Midbrain (tissue), 1 donor: ENCODE measurements at places on chromosomes 11 and 22.

DNA sequence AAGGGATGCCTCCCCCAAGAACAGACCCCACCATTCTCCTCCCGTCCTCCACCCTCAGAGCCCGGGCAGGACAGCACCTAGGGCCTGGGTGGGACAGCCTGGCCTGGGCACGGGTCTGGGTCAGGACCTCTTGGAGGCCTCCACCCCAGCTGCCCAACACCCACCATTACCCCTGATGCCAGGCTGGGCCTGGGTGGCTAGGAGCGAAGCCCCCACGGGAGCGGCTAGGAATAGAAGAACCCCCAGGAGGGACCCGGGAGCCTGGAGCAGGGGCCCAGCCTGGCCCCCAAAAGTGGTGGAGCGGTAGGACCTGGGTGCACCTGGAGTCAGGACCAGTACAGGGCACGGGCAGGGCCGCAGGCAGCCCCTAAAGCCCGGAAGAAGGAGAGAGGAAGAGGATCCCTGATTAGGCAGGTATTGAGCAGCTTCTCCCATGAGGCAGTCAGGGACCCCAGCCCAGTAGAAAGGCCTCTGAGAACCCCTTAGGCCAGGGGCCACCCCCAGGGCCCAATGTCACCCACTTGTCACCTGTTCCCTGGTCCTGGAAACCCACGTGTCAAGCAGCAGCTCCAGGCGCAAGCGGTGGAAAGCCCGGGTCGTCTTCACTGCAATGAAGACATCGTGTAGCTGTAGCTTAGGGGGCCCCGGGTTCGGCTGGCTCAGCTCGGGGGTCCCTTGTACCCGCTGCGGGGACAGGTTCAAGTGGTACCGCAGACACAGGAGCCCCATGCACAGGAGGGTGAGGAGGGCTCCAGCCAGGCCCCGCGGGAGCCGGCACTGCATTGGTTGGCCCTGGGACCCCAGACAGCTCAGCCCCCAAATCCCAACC, 575 bp downstream of the MFNG start:
- DNase-seq: no peak

GRCh38 chr11:125025968-125026367, 37.1 kb upstream of the SLC37A2 start:
- DNase-seq: no peak

DNA sequence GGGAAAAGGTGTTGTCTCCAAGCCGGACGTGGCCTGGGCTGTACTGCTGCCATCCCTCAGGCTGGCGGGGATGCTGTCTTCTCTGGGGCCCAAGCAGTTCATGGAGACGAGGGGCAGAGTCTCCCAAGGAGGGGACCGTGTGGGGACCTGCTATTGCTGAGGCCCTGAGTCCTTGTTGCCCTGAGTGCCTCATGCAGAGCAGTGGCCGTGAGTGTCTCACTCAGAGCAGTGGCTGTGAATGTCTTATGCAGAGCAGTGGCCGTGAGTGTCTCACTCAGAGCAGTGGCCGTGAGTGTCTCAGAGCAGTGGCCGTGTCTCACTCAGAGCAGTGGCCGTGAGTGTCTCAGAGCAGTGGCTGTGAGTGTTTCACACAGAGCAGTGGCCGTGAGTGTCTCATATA, 54.7 kb downstream of the GRAMD4 start:
- no peak for DNase-seq

DNA sequence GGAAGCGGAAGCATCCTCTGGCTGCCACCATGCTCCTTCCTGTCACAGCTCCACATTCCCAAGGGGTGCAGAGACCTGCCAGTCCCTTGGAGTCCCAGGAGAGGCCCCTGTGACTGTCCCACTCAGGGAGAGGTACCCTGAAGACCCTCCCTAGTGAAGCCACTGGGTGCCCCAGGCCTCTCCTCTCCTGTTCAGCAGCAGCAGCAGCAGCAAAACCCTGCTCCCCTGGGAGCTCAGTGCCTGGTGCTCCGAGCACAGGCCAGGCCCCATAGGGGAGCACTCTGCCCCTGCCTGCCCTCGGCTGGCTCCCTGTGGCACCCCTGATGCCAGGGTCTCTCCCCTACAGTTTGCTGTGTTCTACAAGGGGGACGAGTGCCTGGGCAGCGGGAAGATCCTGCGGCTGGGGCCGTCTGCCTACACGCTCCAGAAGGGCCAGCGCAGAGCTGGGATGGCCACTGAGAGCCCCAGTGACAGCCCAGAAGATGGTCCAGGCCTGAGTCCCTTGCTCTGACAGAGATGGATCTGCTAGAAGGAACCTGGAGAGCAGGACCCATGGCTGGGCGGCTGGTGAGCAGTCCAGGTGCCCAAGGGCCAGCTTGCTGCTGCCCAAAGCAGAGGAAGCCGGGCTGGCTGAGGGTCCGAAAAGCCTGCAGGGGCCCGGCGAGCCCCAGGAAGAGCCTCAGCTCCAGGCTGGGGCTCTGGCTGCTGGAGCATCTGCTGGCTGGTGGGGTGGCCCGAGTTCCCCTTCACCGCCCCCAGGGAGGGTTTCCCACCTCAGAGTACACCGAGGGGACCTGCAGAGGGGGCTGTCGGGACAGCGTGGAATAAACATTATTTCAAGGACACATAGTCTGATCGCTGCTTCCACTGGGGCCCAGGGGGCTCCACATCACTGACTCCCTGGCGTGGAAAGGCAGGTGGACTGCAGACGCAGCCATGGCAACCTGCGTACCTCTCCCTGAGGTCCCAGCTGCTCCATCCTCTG, 21.3 kb downstream of the TRMU start:
- DNase-seq: no peak

GRCh38 chr11:86278226-86278625, 23.8 kb upstream of the HIKESHI start:
- DNase-seq: no peak

- DNase-seq: no peak
Observed at GRCh38 chr11:15629690-15630321, 515.1 kb downstream of the INSC start.

DNA sequence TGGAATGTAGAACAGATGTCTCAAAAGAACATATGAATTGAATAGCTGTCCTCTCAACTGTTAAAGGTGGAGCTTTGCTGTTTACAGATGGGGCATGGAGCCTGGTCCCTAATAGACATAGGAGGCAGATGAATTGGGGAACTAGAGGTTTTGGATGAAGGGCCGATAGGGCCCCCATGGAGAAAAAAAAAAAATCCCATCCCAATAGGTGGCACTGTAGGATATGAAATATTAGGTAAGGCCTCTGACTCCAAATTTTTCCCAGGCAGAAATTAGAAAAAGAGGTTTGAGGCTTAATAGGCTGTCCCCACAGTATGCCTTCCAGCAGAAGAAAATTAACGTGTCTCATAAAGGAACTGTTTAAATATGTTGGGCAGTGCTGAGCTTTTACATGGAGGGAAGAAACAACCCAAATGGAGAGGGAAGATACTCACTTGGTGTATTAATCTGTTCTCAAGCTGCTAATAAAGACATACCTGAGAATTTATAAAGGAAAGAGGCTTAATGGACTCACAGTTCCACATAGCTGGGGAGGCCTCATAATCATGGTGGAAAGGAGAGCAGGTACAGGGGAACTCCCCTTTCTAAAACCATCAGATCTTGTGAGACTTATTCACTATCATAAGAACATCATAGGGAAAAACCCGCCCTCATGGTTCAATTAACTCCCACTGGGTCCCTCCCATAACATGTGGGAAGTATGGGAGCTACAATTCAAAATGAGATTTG, 30.1 kb upstream of the TMEM45B start:
- peak; percentile 1 for DNase-seq

DNA sequence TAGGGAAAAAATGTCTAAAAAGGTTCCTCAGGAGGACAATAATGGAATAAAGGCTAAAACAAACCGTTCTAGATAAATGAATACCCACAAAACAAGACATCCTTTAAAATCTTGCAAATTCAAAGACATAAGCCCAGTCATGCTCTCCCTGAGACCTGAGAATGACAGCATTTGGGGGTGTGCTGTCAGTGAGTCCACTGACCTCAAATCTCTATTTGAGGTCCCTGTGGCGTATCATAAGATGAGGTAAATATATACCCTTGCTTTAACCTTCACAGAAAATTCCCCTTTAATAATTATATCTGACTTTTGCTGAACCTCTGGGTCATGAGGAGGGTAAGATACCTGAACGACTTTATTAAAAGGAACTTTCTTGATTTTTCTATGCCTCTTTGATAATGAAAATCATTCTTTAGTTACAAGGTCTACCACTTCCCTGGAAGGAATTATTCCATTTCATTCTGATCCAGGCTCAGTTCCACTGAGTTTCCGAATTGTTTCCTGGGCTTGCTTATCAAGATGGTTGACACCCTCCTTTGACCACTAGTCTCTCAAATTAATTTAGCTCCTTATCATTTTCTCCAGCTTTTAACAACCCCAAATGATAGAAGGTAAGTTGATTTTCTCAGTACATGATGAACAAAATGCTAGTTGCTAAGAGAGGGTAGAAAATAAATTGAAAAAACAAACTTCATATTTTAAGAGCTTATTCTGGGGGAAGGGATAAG, 53.8 kb upstream of the CHRM4 start:
- DNase-seq: no peak

DNA sequence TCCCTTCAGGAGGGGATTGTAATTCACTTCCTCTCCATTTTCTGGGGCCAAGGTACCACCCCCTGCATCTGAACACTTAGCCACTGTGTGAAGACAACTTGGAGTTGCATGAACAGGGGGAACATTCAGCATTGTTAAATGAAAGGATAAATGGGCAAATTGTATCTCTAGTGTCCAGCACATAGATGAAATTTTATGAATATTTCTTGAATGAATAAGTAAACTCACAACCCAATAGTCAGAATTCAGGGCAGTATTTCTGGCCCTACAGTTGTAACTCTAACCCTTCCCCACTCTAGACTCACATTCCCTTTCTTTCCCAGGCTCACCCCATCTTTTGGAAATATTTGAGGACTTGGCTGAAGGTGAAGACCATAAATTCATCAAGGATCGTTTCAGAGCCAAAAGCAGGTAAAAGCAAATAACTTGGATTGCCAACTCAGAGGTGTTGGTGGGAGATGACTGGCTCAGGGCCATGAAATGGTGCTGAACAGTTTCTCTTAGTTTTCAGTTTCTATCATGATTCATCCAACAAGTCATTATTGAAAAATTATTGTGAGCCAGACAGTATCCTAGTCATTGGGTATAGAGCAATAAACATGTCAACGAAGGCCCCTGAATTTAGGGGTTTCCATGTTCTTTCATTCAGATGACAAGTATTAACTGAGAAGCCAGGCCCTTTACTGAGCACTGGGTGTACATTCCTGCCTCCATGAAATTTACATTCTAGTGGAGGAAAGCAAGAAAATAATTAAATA, 33.3 kb upstream of the ZC3H12C start:
- no peak for DNase-seq

DNA sequence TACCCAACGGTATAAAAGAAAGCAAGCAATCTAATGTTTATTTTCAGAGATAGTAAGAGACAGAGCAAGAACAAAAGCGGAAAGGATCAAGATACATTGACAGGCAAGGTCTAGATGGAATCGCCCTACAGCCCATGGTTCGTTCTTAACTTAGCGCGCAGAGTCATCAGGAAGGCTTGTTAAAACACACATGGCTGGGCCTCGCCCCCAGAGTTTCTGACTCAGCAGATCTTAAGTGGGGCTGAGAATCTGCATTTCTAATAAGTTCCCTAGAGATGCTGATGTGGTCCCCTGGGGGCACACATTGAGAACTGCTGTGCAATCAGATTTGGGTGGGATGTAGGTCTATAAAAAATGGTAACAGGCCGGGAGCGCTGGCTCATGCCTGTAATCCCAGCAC, 35.8 kb upstream of the CHRM4 start:
- DNase-seq: no peak

DNA sequence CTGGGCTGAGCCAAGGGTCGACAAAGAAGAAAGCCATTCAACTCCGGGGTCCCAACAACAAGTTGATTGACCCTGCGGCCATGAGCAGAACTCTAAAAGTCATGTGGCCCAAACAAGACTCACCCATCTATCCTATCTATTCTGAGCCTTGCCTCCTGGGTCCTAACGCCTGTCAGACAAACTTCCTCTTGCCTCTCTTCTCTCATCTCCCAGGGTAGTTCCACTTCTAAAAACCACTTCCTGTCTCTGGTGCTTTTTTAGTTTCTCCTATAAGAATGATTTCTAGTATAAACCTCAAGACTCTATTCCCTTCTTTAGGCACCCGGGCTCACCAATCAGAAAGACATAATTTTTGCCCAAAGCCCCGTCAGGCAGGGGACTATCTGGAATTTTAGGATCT, 530.2 kb downstream of the DLG2 start:
- no peak for DNase-seq

- no peak for DNase-seq
Observed at GRCh38 chr11:115737875-115738274, 233.7 kb upstream of the CADM1 start.

DNA sequence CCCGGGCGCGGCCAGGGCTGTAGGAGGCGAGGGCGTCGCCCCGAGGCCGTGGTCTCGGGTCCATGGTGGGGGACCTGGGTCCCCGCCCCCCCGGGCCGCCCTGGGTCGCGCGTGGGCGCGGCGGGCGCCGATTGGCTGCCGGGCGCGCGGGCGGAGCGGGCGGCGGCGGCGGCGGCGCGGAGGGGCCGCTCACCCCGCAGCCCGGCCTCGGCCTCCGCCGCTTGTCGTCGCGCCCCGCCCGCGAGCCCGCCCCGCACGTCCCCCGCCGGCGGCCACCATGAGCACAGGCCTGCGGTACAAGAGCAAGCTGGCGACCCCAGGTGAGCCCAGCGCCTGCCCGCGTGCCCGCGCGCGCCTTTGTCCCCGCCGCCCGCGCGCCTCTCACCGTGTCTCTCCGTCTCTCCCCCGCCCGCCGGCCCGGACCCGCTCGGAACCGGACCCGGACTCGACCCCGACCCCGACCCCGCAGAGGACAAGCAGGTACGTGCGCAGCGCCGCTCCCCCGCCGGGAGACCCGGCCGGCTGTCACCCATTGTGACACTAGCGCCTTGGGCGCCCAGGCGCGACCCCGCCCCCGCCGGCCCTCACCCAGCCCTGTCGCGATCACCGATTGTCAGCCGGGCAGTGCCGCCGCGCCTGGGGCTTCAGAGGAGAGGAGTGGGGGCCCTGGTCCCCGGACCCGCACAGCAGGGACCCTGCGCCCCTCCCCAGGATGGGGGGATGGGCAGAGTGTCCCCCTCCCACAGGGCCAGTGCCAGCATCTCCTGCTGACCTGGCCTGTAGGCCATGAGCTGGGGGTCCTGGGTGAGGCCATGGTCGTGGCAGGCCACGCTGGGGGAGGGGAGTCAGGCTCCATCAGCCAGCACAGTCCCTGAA, at the start of gene SEPTIN5:
TSS of gene SEPTIN5 (plus strand) at position 192 of the 876 bp plus-strand sequence. CDS start at position 278, 86 bp downstream.
- DNase-seq: no peak

- peak; percentile 16 for DNase-seq
Observed at GRCh38 chr11:32829680-32830412, at the start of gene PRRG4. Gene PRRG4 (plus strand): TSS chr11:32829927. CDS start chr11:32830530, 603 bp downstream.

- no peak for DNase-seq
Observed at GRCh38 chr22:40001106-40001505, 6.4 kb downstream of the FAM83F start.

GRCh38 chr22:43277987-43278601, 65.1 kb downstream of the SCUBE1 start:
- DNase-seq: no peak

GRCh38 chr11:61897387-61898246, 6.3 kb upstream of the FADS3 start:
- DNase-seq: peak; percentile 57

GRCh38 chr22:26797910-26798309, 140.5 kb downstream of the MIAT start:
- DNase-seq: no peak
